ENCODE measurements at places on chromosomes 2 and 18.

GRCh38 chr2:215022910-215023309 is 115.5 kb downstream of the ABCA12 start:
- DNase-seq = no peak

GRCh38 chr2:5215989-5216607 is 476.1 kb upstream of the SOX11 start:
- DNase-seq = no peak

GRCh38 chr2:229129738-229130371 is 141.2 kb downstream of the PID1 start:
- DNase-seq = no peak

GRCh38 chr2:235793163-235793752 is 299.4 kb downstream of the AGAP1 start:
- DNase-seq = no peak

DNA sequence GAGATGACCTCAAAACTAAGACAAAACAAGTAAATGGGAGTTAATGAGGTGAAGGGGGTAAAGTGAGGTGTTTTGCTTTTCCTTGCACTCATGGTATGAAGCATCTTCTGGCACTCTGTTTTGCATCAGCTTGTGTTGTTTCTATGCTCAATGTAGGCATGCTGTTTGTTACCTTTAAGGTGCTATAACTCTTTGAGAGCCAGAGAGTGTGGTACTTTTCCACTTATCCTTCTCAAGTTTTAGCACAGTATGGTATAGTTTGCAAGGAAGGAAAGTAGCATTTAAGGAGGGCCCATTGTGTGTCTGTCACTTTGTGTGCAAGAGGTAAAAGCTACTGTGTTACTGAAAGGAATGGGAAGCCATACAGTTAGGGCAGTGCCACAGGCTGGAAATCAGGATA is 17.5 kb upstream of the CXCR4 start:
- DNase-seq = no peak

DNA sequence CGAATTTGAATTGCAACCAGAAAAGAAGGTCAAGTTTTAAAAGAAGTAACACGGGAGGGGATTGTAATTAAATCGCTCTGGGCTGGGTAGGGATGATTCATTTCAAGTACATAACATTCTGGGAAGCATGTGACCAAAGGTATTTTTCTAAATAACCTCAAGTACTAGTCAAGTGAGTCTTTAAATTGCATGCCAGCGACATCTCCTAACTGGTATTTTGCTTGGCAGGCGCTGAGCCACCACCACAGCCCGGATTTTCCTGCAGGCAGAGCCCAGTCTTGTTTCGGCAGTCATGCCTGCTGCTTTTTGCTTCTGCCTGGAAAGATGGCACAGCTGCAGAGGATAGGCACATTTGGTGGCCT is 33.7 kb upstream of the NPAS2 start:
- no peak for DNase-seq

DNA sequence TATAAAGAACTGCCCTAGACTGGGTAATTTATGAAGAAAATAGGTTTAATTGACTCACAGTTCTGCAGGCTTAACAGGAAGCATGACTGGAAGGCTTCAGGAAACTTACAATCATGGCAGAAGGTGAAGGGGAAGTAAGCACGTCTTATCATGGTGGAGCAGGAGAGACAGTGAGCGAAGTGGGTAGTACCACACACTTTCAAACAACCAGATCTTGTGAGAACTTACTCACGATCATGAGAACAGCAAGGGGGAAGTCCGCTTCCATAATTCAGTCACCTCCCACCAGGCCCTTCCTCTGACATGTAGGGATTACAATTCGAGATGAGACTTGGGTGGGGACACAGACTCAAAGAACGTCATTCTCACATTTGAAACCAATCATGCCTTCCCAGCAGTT is 260.1 kb upstream of the FAM98A start:
- DNase-seq = no peak
